ENCODE measurements at places on chromosomes 2 and 18. TPM values are rescaled to one million over a fixed set of nuclear protein-coding genes. Genes with fewer than 3 reads are reported as not detected.

The LDLRAD4 gene
- 0.15 TPM for total RNA-seq

The SERPINB4 gene
- total RNA-seq = not detected

The MYL12A gene
- 207 TPM for total RNA-seq

The GALNT5 gene
- total RNA-seq = 0.03 TPM

The MC4R gene
- not detected for total RNA-seq

The MLPH gene
- total RNA-seq = 53.1 TPM

The SPATA3 gene
- not detected for total RNA-seq

The OSR1 gene
- 0.06 TPM for total RNA-seq

The TUBA3E gene
- total RNA-seq = 1.0 TPM

The DHX57 gene
- 19.3 TPM for total RNA-seq

- no peak for DNase-seq
Measured at GRCh38 chr18:27699137-27699536, 477.8 kb downstream of the CDH2 start.

DNA sequence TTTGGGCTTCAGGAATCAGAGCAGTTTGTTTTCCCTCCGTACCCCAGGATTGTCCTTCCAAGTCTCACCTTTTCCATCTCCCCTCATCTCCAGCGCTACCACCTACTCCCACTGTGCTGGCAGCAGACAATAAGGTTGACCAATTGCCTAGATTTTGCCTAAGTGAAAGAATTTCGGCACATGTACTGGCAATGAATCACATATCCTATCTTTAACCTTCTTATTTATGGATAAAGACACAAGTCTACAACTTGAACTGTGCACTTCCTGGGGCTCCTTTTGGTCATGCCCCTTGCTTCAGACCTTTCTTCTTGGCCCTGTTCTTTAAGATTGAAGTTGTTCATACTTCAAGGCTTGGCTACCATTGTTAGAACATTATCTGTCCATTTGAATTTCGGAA, 71.4 kb downstream of the KCMF1 start:
- DNase-seq = no peak

DNA sequence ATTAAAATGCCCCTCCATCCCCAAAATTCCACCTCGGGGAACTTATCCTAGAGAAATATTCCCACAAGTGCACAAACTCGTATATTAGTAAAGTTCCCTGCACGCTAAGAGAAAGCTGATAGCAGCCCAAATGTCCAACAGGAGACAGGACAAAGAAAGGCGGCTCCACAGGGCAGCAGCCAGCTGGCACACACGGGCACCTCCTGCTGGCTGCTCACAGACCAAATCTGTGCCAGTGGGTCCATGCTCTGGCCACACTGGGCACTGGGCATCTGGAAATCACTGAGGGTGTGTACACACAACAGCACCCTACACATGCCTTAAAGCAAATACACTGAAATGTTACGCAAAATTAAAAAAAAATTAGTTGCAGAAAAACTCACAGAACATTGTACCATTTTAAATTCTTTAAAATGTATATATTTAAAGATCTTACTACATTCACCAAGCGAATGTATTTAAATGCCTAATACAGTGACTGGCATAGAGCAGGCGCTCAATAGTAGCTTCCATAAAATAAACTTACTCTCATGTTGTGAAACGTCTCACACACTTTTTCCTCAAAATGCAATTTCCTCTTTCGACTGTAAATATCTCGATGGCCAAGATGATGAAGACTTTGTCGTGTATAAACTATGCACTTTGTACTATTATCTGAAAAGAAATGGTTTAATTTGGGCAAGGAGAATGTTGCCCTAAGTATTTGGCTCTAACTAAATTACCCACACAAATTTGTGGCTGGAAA, 19.4 kb downstream of the ZNF516 start:
- peak; percentile 14 for DNase-seq

DNA sequence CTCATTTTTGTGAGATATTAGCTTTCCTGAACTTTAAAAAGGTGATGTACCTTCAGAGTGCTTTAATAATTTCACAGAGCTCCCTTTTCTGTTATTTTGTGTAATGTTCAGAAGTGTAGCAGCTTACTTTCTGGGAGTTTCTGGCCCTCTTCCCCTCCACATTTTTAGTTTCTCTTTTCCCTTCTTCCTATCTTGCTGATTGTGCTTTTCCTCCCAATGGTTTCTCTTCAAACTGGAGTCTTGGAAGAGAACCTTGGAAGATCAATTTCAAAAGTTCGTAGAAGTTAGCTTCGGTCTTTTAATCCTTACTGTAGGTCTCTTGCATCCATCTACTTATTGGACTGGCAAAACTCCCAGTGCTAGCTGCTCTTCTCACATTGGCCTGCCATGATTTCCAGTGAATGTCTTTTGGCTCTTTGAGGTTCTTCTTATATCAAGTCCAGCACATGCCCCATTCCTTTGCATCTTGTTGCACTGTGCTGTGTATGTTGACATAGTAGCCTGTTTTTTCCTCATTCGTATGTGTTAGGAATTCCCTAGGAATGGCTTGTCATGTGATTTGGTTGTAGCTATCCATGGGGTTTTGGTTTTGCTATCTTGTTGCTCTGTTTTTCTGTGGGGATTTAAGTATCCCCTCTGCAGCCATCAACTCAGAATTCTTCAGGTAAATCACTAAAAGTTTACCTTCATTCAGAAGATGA, 7.8 kb downstream of the CCNT2 start:
- no peak for DNase-seq

- DNase-seq = peak; percentile 50
Measured at GRCh38 chr2:18378020-18378653, 182.3 kb downstream of the RDH14 start.

DNA sequence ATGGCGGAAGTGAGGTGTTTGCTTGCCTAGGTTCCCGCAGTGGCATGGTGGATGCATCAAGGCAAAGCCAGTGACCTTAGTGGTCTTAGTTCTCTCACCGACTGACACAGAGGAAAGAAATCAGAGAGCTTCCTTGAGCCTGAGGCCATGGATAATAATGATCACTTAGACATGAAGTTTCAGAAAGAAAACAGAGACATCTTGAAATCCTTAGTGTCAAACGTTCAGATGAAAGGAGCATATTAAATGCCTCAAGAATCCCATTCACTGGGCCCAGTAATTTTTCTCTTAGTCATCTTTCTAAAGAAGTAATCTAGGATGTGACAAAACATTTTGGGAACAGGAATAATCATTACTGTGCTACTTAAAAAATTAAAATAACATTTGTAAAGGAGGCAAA, 35.2 kb downstream of the COPS8 start:
- no peak for DNase-seq

DNA sequence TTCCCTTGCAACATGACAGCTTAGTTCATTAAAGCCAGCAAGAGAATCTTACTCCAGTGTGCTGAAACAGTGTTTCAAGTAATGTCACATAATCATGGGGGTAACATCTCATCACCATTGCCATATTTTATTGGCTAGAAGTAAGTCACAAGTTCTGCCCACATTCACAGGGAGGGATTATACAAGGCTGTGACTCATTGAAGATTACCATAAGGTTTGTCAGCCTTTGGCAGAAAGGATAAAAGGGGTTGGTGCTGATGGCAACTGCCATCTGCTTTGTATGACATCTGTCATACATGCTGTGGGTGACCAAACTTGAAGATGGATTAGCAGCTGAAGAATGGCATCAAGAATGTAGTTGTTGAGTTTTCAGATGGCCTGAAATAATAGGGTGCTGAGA, 61.2 kb downstream of the KCNE4 start:
- DNase-seq = no peak

GRCh38 chr2:213491376-213491775, 207.1 kb downstream of the SPAG16 start:
- no peak for DNase-seq

DNA sequence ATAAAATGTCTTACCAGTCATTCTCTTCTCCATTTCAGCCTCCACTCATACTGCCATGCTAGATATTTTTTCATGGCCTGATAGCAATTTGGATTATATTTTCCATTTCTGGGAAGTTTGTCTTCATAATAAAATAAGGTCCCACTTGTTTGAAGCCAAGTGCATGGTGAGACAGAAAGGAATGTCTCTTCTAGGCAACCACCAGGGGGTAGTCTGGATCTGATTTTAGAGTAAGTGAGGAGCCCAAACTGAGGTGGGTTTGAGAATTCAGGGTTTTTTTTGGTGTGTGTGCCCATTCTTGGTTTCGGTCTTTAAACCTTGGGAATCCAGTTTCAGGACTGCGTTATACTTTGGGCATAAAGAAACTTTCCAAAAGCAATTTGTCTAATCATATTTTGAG, 315.5 kb downstream of the RPRM start:
- no peak for DNase-seq

- DNase-seq = peak; percentile 62
Measured at GRCh38 chr2:64488050-64488974, 34.4 kb downstream of the LGALSL start.

- no peak for DNase-seq
Measured at GRCh38 chr2:47196046-47196445, 40.9 kb upstream of the STPG4 start.

Data from Daoy (cell line).